ENCODE measurements at places on chromosomes 1 and 21. TPM values are rescaled to one million over a fixed set of nuclear protein-coding genes. Genes with fewer than 3 reads are reported as not detected.

MARK1 gene
- total RNA-seq, result not detected

CCT8 gene
- total RNA-seq, result 218 TPM

DNM3 gene
- 0.36 TPM for total RNA-seq

MCOLN2 gene
- 3.7 TPM for total RNA-seq

APCS gene
- not detected for total RNA-seq

LAPTM5 gene
- total RNA-seq, result 0.74 TPM

CHIA gene
- not detected for total RNA-seq

LRRC71 gene
- total RNA-seq, result not detected

DNA sequence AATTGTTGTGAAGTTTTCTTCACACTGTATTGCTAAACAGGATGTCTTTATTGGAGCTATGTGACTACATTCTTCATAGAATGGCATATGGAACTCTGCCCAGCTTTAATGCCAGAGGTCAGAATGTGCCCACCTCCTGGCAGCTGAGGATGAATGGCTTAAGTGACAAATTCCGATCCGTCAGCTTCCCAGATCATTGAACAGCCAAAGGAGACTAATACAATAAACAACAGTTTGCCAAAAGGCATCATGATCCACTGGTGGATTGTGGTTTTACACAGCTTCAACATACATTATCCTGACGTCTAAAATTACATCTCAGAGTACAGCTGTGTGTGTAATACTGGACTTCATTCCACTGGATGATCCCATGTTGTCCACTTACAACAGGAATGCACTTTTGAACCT lies 68.7 kb upstream of the C1orf105 start:
- peak; percentile 15 for DNase-seq

DNA sequence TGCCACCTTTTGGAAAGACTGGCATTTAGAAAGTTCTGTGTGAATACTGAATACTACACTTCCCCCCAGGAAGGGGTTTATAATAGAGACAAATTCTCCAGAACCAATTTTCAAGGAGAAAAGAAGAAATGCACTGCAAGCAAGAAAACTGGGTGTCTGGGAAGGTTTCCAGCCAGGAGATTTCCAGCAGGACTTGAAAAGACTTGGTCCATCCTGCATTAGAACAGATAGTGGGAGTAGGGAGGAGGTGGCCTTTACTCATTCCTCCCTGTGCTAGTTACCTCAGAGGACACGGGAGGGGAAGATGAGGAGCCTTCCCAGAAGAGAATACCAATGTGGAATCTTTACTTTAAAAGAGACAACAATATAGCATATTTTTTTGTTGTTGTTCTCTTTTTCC lies 52.4 kb downstream of the FAM78B start:
- no peak for DNase-seq

- no peak for DNase-seq
Observed at GRCh38 chr1:22625262-22625925, 11.0 kb upstream of the C1QA start.

GRCh38 chr1:236281198-236281653 lies 532 bp downstream of the ERO1B start:
- no peak for DNase-seq

GRCh38 chr21:32022146-32022545 lies 149.3 kb downstream of the HUNK start:
- no peak for DNase-seq

DNA sequence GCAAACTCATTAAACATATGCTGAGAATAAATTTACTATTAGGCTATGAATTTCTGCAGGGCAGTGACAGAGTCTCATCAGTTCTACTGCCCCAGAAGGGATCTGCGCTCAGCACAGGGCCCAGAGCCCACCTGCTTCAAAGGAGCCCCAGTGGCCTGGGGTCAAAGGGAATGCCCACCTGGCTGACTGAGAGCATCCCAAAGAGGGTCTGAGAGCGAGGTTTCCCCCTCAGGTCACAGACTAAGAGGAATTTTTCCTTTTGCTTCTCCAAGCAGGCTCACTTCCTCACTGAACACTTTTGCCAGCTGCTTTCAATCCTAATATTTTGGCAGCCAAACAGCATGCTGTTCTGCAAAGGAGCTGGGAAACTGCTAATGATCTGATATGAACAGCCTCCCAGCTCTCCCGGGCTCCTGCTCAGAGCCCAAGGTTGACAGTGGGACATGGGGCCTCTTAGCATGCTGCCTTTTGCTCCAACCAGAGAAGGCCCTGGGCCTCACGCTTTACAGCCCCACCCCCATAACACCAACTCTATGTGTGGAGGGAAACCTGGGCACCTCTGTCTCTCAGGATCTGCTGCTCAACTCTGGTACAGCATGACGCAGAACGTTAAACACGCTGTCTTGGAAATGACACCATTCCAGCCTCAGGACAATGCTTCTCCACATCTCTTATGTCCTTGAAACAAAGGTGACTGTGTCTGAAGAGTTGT lies 70.7 kb upstream of the SYT6 start:
- DNase-seq, result no peak

GRCh38 chr1:114203595-114204128 lies 50.0 kb upstream of the SYT6 start:
- DNase-seq, result no peak

- DNase-seq, result no peak
Observed at GRCh38 chr1:211361202-211361601, 34.6 kb downstream of the TRAF5 start.

- no peak for DNase-seq
Observed at GRCh38 chr1:66300972-66301451, 232.9 kb upstream of the SGIP1 start.

GRCh38 chr1:59554011-59554663 lies 257.2 kb downstream of the FGGY start:
- no peak for DNase-seq

DNA sequence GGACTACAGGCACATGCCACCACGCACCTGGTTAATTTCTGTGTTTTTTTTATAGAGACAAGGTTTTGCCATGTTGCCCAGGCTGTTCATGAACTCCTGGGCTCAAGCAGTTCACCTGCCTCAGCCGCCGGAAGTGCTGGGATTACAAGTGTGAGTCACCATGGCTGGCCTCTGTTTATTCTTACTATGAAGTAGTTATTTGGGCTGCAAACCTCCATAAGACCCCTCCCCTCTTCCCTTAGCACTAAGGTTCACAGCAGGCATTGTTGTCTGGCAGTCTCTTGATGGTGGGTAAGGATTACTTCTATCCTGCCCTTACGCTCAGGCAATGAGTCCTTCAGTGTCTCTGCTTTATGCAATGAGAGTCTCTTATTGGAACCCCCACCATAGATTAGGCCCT lies 51.8 kb downstream of the ANGPTL1 start:
- no peak for DNase-seq

DNA sequence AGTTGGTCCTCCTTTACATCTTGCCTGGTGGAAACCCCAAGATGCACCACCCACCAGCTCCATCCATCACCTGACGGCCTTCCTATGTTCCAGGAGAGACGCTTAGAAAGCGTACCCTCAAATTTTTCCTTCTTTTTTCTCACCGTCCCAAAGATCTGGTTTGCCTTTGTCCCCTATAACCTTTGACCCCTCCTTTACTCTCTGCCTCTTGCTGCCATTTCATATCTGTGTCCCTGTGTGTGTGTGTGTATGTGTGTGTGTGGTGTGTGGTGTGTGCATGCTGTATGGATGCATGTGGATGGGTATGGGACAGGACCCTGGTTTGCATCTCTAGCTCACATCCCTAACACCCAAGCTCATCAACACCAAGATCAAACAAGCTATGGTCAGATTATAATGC lies 22.2 kb upstream of the IPO9 start:
- no peak for DNase-seq

- no peak for DNase-seq
Observed at GRCh38 chr1:12464045-12464461, 154.0 kb downstream of the DHRS3 start.

GRCh38 chr1:216935901-216936300 lies 212.7 kb upstream of the ESRRG start:
- no peak for DNase-seq

- no peak for DNase-seq
Observed at GRCh38 chr1:226308166-226308722, 720 bp downstream of the LIN9 start.

DNA sequence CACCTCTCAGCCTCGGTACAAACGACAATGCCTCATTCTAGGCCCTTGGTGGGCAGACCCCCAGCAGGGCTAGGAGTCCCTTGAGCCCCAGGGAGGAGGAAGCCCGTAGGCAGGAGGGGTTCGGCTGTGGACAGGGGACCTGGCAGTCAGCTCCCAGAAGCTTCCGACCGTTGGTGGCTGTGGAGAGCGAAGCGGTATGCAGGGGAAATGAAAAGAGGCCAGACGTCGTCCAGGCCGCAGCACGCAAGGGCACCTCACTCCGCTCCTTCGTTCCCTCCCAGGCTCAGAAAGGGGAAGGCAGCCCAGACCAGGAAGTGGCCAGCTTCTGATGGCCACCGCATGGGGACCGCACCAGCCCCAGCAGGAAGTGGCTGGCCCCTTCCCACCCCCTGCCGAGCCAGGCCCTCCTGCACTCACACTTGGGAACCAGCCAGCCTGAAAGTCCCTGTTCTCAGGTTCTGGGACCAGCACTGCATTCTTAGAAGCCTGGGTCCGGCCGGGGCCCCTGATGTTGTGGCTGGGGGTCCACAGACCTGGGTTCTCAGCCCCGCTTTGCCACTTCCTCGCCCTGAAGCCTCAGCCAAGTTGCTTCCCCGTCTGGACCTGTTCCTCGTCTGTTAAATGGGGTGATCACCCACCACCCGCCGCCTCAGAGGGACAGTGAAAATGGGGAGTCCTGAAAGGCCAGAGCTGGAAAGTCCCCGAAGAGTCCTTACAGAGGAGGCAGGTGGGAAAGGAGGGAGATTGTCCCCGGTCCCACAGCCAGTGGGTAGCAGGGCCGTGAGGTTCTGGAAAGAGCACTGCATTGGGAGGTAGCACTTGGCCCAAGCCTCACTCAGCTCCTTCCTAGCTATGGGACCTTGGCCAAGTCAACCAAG lies 104.0 kb upstream of the RUNX3 start:
- DNase-seq, result no peak

GRCh38 chr1:19525607-19526545 lies 40.5 kb upstream of the CAPZB start:
- no peak for DNase-seq

GRCh38 chr1:54480525-54480848 lies 67.5 kb upstream of the ACOT11 start:
- no peak for DNase-seq

DNA sequence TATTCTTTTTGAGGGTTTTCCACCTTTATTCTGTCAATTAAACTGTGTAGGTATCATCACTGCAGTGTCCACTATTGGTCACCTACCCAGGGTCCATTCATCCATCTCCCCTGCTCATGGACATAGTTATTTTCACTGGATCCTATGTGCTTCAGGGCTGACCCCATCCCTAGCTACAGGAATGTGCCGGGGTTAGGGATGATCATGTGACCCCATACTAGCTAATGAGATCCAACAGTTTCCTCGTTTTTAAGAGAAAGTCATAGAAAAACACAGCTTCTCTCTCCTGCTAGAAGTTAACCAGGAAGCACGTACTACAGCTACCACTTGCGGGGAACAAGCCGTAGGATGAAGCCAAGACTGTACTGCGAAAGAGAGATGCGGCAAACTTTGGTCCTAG lies 19.6 kb downstream of the PTGER3 start:
- no peak for DNase-seq

DNA sequence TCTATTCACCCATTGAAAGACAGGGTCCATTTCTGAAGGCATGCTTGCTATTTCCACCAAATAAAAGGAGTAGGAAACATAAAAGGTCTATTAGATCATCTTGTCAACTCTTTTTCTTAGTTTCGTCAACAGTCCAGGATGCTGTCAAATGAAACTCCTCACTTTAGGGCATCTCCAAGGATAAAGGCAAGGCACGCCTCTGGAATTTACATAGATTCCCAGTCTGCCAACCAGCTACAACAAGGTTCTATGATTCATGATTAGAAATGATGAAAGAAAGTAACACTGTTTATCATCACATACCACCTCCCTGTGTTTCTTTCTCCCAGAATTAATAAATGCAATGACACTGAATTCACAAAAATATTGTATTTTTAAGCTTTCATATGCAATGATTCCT lies 636.3 kb downstream of the LTN1 start:
- DNase-seq, result no peak

- DNase-seq, result no peak
Observed at GRCh38 chr1:151907363-151908139, 1.8 kb downstream of the THEM4 start.

- no peak for DNase-seq
Observed at GRCh38 chr1:161226320-161226711, 456 bp downstream of the TOMM40L start.

All from HFFc6 (cell line).